ENCODE measurements at places on chromosomes 6 and 20.

DNA sequence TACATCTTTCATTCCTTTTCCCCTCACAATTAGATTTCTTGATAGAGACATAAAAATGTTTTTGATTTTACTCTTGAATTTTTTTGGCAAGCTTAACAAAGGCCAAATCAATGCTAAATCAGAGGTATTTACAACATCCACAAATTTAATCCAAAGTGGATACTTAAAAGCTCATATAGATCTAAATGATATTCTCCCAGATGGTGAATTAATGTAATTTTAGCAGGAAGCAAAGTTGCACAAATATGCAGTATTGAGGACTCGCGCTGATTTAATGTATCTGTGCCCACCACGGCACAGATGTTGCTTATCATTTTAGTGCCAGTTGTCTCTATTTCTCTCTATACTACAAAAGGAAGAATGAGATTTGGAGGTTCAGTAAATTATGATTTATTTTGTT is 167.4 kb downstream of the COL19A1 start:
- no peak for DNase-seq

GRCh38 chr6:8780653-8781052 is 345.3 kb upstream of the SLC35B3 start:
- no peak for DNase-seq

DNA sequence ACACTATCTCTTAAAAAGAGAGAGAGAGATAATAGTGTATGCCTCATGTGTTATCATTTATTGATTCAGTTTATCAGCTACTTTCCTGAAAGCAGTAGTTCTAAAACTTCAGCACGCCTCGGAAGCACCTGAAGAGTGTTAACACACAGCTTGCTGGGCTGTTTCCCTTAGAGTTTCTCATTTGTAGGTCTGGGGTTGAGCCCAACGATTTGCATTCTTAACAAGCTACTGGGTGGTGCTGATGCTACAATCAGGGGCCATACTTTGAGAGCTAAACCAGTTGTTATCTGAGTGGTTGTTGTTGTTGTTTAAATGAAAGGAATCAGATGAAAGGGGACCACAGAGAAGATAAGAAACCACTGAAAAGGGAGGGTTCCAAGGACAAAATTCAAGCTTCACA is 32.6 kb downstream of the SIM1 start:
- DNase-seq = no peak

DNA sequence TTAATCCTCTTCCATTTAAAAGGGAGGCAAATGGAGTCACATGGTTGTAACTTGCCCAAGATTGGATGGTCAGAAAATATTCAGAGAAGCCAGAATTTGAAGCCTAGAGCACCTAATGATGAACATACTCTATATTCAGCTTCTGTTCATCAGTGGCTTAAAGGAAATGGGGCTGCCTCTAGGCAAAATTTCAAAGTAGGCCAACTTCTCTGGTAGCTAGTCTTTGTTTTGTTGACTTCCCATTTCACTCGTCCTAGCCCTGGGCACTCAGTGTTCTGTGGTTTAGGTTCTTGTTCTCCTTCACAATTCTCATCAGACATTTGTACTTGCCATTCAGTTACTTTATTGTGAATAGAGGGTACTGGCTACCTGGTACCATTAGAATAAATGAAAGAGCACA is 13.2 kb downstream of the MAP3K7 start:
- no peak for DNase-seq

- DNase-seq = no peak
Measured at GRCh38 chr6:56771189-56771588, 128.5 kb upstream of the DST start.

GRCh38 chr6:19153270-19153980 is 683.7 kb upstream of the ID4 start:
- DNase-seq = no peak

GRCh38 chr6:70336996-70337742 is 34.3 kb upstream of the COL9A1 start:
- DNase-seq = no peak

DNA sequence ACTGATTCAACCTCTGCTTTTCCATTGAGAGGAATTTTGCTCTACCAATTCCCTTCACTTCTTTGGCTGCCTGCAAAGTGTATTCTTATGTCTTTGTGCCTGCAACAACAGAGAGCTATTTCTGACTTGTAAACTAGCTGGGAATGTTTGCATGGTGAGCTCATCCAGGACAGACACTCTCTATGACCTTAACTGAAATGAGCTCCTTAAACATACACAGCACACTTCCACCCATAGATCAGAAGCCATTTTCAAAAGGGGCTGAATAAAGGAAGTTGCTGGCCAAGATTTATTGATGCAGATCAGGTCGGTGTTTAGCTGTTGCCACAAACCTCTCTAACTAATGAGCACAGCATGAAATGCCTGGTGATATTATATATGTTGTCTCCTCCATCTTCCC is 377.7 kb downstream of the BTBD9 start:
- DNase-seq = no peak

- no peak for DNase-seq
Measured at GRCh38 chr20:46204594-46205186, 86.6 kb downstream of the CD40 start.

GRCh38 chr6:12516070-12516469 is 200.5 kb upstream of the PHACTR1 start:
- DNase-seq = no peak

DNA sequence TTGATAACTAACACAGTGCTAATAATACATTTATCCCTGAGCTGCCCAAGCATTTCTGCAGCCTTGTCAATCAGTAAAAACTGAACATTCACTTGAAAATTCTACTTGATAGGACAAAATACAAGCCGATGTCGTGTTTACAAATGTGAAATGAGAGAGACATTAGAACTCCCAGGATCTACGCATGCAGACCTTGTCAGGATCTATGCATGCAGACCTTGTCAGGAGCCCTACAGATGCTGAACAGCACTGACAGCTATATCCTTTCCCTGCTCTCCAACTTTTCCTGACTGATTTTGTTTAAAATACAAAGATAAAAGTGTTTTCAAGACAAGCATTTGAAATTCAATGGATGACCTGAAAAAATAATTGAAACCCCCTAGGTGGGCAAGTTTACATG is 28.9 kb downstream of the INSM1 start:
- DNase-seq = no peak

DNA sequence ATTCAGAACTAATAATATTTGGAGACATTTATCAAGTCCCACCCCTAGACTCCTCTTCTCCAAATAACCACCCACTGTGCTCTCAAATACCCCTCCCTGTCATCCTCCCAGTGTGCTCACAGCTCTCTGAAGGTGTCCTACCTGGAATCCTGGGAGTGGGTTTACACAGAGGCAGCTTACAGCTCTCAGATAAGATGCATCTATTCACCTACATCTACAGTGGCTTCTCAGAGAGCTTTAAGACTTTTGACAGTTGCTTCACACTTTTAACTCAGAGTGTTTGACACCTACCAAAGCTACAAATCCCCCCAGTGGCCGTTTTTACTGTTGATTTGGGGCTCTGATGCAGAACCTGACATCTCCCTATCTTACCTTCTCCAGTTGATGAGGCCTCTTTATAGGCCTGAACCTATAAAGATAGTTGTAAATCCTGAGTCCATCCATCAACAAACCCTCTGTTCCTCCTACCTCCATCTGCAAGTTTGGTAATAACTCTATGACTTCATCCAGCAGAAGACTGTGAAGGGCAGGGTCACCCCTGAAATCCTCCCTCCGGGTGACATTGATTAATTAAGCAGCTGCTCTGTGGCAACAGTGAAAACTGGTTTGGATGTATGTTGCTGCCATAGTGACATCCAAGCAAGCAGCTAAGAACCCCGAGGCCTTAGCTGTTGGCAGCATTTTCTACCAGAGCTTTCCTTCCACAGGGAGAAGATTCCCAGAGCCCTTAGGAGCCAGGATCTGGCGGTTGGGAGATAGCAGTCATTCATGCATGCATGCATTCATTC is 226.1 kb upstream of the RREB1 start:
- no peak for DNase-seq

DNA sequence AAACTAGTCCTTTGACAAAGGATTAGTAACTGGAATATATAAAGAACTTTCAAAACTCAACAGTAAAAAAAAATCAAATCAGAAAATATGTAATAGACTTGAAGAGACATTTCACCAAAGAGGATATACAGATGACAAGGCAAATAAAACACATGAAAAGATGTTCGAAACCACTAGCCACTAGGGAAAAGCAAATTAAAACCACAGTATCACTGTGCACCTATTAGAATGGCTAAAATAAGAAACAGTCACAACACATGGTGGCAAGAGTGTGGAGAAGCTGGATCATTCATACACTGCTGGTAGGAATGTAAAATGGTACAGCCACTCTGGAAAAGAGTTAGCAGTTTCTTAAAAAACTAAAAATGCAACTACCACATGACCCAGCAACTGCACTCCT is 14.9 kb downstream of the ZBTB2 start:
- no peak for DNase-seq

GRCh38 chr20:63787302-63787701 is 43.8 kb downstream of the ZBTB46 start:
- DNase-seq = no peak

GRCh38 chr20:3307725-3308124 is 68.7 kb upstream of the SLC4A11 start:
- no peak for DNase-seq

- DNase-seq = no peak
Measured at GRCh38 chr6:66264376-66264775, 557.4 kb upstream of the EYS start.

DNA sequence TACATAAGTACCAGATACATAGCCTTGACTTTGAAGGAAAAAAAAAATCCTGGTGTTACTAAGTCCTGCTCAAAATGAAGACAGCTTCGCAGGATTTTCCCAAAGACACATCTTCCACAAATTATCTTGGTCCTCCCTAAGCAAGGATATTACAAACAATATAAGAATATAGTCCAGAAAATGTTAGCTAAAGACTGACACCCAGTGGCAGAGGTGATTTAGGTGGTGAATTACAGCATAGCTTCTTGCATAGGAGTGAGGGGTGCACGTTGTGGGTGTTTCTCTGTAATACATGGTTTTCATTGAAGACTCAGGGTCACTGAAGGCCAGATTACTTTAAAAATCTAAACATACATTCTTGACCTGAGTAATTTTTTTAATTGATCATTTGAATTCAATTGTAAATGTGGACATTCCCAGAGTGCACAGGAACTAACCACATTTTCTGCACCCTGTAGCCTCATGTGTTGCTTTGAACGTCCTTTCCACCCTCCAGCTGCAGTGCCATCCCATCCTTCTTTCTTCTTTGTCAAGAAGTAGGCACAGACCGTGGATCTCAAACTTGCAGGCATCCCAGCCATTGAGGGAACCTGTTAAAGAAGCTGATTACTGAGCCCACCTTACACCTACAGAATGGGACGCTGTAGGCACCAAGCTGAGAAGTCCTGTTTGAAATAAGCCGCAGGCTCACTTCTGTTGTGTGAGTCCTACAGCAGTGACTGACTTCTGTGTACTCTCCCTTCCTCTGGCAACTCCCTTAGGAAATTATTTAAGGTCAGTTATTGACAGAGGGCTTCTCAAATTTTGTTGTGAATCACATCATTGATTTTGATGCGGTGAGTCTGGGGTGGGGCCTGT is 102.6 kb downstream of the PERP start:
- DNase-seq = no peak

DNA sequence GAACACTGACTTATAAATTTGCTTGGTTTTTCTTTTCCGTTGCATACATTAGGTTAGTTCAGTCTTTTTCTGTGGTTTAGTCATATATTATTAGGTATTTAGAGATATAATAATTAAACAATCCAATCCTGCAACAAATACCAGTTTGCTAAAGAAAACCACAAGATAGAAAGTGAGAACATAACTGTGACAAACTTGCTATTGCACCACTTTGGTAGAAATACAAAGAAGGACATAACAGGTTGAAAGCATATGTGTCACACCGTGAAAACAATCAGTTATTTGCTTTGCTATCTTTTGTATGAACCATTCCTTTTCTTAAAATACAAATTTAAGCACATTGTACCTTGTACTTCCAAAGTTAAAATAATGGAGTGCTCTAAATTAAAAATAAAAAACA is 42.0 kb upstream of the KCNQ5 start:
- DNase-seq = no peak

DNA sequence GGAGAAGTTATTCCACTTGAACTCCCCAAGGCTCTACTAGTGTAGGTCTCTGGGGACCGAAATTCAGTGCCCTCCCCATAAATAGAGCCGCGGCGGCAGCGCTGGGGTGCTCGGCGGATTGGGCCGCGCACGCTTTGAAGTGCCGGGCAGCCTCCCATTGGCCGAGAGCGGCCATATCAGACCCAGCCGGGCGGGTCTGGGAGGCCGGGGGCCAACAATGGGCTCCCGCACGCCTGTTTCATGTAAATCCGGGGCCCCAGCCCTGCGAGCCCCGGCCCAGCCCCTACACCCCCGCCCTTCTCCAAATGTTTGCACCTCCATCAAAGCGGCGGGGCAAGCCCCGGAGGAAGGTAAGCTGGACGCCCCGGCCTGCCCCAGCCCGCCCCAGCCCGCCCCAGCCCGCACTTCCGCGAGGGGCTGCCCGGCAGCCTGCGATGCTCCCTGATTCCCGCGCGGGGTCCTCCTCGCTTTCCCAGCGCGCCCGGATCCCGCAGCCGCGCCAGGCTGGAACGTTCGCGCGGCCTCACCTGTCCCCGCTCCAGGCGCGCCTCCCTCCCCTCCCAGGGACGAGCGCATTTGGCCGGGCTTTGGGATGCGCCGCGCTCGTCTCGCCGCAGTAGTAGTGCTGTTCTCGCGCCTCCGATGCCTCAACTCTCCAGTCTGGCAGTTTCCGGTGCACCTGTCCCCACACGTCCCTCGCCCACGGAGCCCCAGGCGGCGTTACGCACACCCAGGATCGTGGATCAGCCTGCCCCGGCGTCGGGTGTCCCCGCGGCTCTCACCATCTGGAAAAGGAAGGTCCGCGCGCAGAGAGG is at the start of gene TBXT:
Gene TBXT (minus strand): TSS at position 51 of the 815 bp plus-strand sequence. CDS start 260 bp downstream, outside the sequence.
- no peak for DNase-seq

GRCh38 chr20:10219452-10219791 is 792 bp downstream of the SNAP25 start:
- DNase-seq = peak; percentile 63

GRCh38 chr6:52647199-52647598 is 23.7 kb upstream of the TMEM14A start:
- no peak for DNase-seq

GRCh38 chr20:64264091-64264490 is 8.5 kb downstream of the PCMTD2 start:
- no peak for DNase-seq

DNA sequence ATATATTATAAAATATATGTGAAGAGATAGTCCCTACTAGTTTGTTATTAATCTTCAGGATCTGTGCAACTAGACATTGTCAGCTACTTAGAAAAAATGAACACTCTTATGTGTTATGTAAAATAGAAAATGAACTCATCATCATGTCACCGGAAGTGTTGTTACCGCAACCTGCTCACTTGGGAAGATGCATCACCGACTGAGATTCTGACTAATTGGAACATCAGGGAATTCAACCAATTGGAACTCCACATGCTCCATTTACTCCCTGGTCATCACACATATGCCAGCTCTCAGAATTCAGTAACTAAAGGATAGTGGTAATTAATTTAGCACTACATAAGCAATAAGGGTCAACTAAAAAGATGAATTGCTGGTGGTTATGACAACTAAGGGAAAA is 16.7 kb upstream of the B3GAT2 start:
- DNase-seq = no peak

DNA sequence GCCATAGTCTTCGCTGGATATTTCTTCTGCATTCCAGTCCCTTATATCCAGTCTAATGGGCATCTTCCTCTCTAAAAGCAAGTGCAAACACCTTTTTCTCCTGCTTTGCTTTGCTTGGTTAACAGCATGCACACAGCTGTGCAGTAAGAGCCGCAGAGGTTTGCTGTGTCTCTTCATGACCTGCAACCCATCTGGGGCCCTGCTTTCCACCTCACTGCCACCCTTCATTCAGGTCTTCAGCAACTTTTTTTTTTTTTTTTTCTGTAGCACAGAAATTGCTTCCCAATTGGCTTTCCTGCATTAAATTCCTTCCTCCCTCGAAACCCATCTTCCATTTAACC is 14.4 kb downstream of the NEDD9 start:
- DNase-seq = no peak
